Glutamatergic neuron (in vitro differentiated cells): ENCODE measurements at places on chromosomes 2 and 18.

GRCh38 chr2:218244204-218244603, 16.6 kb upstream of the GPBAR1 start:
- no peak for DNase-seq

- DNase-seq = no peak
Measured at GRCh38 chr2:209314653-209315052, 109.2 kb upstream of the MAP2 start.

GRCh38 chr2:19282305-19282704, 76.1 kb downstream of the OSR1 start:
- no peak for DNase-seq

- no peak for DNase-seq
Measured at GRCh38 chr2:25257931-25258846, 83.5 kb downstream of the DNMT3A start.

GRCh38 chr2:214801068-214801467, 8.4 kb downstream of the BARD1 start:
- DNase-seq = no peak

DNA sequence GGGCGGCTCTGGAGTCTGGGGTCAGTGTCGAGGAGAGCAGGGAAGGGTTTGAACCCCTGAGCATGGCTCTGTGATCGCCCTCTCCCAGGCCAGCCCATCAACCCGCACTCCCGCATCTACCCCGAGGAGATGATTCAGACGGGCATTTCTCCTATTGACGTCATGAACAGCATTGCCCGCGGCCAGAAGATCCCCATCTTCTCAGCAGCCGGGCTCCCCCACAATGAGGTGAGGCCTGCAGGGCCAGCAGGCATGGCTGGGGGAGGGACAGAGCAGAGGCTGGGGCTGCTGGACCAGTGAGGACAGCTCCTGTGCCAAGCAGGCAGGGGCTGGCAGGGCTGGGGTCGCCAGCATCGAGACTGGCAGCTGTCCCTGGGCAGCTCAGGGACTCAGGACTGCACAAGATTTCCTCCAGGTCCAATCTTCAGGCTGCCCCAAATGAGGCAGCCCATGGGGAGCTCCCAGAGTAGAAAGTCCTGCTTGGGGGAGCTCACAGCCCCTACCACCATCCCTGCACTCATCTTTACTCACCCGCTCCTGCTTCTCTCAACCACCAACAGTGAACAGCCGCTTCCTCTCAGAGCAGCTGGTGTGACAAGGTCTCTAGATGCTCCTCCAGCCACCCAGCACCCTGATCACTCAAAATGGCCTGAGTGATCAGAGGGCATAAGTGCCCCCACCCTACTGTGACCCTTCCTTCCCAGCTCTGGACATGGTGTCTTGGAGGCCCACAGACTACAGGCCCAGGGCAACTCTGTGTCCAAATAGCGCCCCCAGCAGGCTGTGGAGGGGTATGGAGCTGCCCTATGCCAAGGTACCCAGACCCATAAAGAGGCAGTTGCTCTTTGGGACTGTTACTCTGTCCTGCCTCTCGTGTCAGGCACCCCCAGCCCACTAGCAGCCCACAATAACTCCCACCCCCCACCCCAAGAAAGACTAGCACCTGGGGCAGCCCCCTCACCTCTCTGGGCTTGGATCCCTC, 18.3 kb upstream of the ANKRD53 start:
- DNase-seq = no peak

- DNase-seq = no peak
Measured at GRCh38 chr2:160033732-160034392, 28.6 kb downstream of the PLA2R1 start.

DNA sequence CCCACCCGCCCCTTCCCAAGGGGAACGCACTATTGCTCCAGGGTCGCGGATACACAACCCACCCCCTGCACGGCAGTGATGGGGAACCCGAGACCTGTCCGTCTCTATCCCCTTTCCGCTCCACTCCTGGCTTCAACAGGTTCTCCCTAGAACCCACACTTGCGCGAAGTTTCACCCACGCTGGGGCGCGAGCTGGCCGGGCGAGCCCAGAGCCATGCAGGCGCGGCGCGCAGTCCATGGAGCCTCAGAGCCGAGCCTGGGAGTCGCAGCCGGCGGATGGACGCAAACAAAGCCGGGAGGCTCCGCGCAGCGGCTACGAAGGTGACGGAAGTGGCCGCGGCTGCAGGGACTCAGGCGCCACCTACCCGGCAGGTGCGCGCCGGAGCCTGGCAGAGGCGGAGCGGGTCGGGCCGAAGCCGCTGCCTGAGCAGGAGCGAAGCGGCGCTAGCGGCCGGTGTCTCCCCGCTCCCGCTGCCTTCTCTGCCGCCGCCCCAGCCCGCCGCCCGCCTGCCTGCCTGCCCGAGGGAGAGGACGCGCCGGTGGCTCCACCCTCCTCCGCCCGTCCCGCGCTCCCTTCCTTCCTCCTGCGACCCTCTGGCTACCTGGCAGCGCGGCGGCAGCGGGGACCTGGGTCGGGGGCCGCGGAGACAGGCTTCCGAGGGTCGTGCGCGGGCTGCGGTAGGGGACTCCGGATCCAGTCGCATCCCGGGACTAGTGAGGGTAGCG, 14.0 kb downstream of the ALPG start:
- DNase-seq = peak; percentile 71

DNA sequence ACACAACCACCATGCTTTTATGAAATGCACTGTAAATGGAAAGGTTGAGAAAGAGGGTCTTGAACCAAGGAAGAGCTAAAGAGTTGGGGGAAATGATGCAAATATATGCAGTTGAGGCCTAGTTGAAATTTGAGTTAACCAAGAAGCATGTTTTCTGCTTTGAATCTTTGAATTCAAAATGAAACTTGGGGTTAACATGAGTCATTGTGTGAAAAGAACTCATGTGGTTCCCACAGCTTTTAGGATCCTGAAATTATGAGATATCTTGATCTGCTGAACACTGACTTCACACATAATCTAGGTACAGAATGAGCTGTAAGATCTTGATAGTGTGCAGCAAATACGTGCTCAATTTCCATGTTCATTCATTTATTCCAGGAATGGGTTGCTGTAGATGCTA, 422.9 kb upstream of the TRIB2 start:
- no peak for DNase-seq

DNA sequence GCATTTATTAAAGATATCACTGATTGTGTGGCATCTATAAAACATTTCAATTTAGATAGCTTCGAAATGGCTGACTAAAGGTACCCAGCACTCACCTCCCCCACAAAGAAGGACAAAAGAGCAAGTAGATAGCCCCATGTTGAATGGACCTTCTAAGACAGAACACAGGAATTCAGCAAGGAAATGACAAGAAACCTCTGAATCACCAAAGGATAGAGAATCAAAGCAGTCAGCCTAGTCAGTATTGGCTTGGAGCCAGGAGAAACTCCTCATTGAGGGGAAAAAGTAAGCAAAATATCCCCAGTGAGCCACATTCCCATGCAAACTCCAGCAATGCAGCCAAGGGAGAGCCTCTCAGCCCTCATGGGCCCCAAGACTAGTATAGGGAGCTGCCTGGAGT, 113.7 kb downstream of the BARD1 start:
- no peak for DNase-seq
